Uterus (tissue), 4 donors: ENCODE measurements at places on chromosomes 13 and 19.

GRCh38 chr19:28314756-28315155 is 898.2 kb downstream of the UQCRFS1 start:
- no peak overlapping the region for H3K27ac ChIP-seq
- H3K4me3 ChIP-seq = no peak overlapping the region
- no peaks in the 10 kb centered on the region for H3K27me3 ChIP-seq
- H3K36me3 ChIP-seq = no peaks in the 10 kb centered on the region
- no peaks in the 10 kb centered on the region for H3K4me1 ChIP-seq

GRCh38 chr19:31290931-31291590 is 58.2 kb downstream of the TSHZ3 start:
- no peak for DNase-seq
- H3K4me3 ChIP-seq = no peak overlapping the region
- H3K27ac ChIP-seq = no peak overlapping the region
- no peaks in the 10 kb centered on the region for H3K27me3 ChIP-seq

GRCh38 chr19:16113727-16114126 is 2.0 kb downstream of the RAB8A start:
- no peak overlapping the region for H3K27ac ChIP-seq
- H3K27me3 ChIP-seq = no peaks in the 10 kb centered on the region
- no peaks in the 10 kb centered on the region for H3K36me3 ChIP-seq
- H3K4me1 ChIP-seq = peaks cover 19% of the 10 kb centered on the region

- H3K4me3 ChIP-seq = no peak overlapping the region
- no peaks in the 10 kb centered on the region for H3K4me1 ChIP-seq
- no peaks in the 10 kb centered on the region for H3K36me3 ChIP-seq
- DNase-seq = no peak
Observed at GRCh38 chr13:105518086-105518485, 1017.4 kb downstream of the EFNB2 start.

GRCh38 chr13:59527500-59527899 is 636.2 kb downstream of the DIAPH3 start:
- H3K27ac ChIP-seq = no peak overlapping the region
- H3K4me1 ChIP-seq = no peaks in the 10 kb centered on the region
- no peak overlapping the region for H3K4me3 ChIP-seq
- H3K27me3 ChIP-seq = no peaks in the 10 kb centered on the region
- no peak for DNase-seq
